ENCODE measurements at places on chromosomes 6 and 20. TPM values are rescaled to one million over a fixed set of nuclear protein-coding genes. Genes with fewer than 3 reads are reported as not detected.

GRCh38 chr6:6284221-6284966 is 36.1 kb downstream of the F13A1 start:
- DNase-seq = no peak
- no peak overlapping the region for H3K4me3 ChIP-seq
- H3K27me3 ChIP-seq = peaks cover 1% of the 10 kb centered on the region
- H3K4me1 ChIP-seq = no peaks in the 10 kb centered on the region
- no peaks in the 10 kb centered on the region for H3K36me3 ChIP-seq

DNA sequence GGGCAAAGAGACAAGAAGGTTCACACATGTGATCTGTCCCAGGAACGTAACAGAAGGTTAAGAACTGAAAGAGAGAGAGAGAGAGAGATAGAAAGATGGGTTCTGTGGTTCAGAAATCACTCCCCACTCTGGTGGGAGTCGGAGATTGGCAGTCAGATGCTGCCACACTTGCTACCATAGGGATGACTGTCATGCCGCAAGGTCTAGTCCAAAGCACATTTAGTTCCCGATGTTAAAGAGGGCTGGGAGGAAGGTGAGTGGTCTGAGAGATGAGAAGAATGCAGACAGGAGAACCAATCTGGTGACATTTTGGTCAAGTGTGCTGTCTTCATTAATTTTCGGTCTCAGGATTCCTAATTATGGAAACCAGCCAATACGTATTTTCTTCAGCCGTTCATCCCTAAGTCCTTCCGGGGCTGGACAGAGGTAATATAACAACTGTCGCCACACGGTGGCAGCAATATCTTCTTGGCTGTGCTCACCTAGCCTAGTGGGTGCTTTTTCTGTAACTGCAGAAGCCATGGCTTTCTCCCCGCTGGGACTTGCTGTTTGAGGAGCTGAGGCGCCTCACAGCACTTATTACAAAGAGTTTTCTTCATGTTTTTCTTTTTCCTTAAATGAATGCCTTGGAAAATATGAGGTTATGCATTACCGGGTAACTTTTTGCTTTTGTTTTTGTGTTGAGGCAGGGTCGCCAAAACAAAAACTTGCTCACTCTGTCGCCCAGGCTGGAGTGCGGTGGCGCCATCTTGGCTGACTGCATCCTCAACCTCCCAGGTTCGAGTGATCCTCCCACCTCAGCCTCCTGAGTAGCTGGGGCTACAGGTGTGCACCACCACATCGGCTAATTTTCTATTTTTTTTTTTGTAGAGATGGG is 46.0 kb downstream of the SLC35D3 start:
- peak; percentile 60 for DNase-seq
- H3K4me3 ChIP-seq = no peak overlapping the region
- H3K27ac ChIP-seq = no peak overlapping the region
- H3K36me3 ChIP-seq = no peaks in the 10 kb centered on the region
- peaks cover 4% of the 10 kb centered on the region for H3K27me3 ChIP-seq

- no peak overlapping the region for H3K27ac ChIP-seq
- DNase-seq = no peak
- H3K27me3 ChIP-seq = peaks cover 4% of the 10 kb centered on the region
- H3K36me3 ChIP-seq = peaks cover 4% of the 10 kb centered on the region
- H3K4me1 ChIP-seq = no peaks in the 10 kb centered on the region
- no peak overlapping the region for H3K4me3 ChIP-seq
Measured at GRCh38 chr20:37418591-37419109, 72.7 kb downstream of the SRC start.

GRCh38 chr6:93194480-93194879 is 224.9 kb downstream of the EPHA7 start:
- no peak for DNase-seq
- H3K27me3 ChIP-seq = no peaks in the 10 kb centered on the region
- H3K27ac ChIP-seq = no peak overlapping the region
- no peak overlapping the region for H3K4me3 ChIP-seq
- no peaks in the 10 kb centered on the region for H3K36me3 ChIP-seq

GRCh38 chr20:60695226-60696000 is 556.6 kb upstream of the CDH4 start:
- H3K36me3 ChIP-seq = no peaks in the 10 kb centered on the region
- no peak overlapping the region for H3K4me3 ChIP-seq
- peaks cover 2% of the 10 kb centered on the region for H3K27me3 ChIP-seq

- H3K27ac ChIP-seq = no peak overlapping the region
- no peaks in the 10 kb centered on the region for H3K4me1 ChIP-seq
- no peaks in the 10 kb centered on the region for H3K36me3 ChIP-seq
- no peak overlapping the region for H3K4me3 ChIP-seq
- no peak for DNase-seq
Measured at GRCh38 chr6:84019141-84019841, 14.3 kb upstream of the MRAP2 start.

- H3K4me3 ChIP-seq = no peak overlapping the region
- H3K4me1 ChIP-seq = peaks cover 56% of the 10 kb centered on the region
- peaks cover 11% of the 10 kb centered on the region for H3K36me3 ChIP-seq
- H3K27me3 ChIP-seq = peaks cover 5% of the 10 kb centered on the region
Measured at GRCh38 chr6:166952121-166952520, 4.2 kb downstream of the RNASET2 start.

GRCh38 chr6:142249266-142249665 is 52.5 kb upstream of the ADGRG6 start:
- no peaks in the 10 kb centered on the region for H3K36me3 ChIP-seq
- DNase-seq = no peak
- H3K4me3 ChIP-seq = no peak overlapping the region
- no peaks in the 10 kb centered on the region for H3K4me1 ChIP-seq
- H3K27ac ChIP-seq = no peak overlapping the region

DNA sequence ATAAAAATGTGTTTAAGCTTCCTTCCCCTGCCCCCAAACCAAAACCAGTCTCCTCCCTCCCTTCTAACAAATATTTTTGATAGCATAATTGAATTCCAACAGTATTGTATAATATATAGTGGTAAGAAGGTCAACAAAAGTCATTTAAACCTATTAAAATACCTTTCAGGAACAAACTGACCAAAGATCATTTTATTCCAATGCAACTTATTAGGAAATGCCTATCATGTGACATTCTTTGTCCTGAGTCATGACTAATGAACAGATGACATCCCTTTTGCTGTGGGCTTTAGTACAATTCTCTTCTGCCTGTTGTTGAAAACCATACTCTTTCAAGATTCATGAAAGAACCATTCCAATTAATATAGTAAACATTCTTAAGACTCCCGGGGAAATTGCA is 51.5 kb upstream of the TRAF3IP2 start:
- H3K27me3 ChIP-seq = peaks cover 9% of the 10 kb centered on the region
- no peak for DNase-seq
- H3K36me3 ChIP-seq = peaks cover 5% of the 10 kb centered on the region
- peaks cover 4% of the 10 kb centered on the region for H3K4me1 ChIP-seq
- peak overlapping the region; percentile 20 for H3K27ac ChIP-seq

DNA sequence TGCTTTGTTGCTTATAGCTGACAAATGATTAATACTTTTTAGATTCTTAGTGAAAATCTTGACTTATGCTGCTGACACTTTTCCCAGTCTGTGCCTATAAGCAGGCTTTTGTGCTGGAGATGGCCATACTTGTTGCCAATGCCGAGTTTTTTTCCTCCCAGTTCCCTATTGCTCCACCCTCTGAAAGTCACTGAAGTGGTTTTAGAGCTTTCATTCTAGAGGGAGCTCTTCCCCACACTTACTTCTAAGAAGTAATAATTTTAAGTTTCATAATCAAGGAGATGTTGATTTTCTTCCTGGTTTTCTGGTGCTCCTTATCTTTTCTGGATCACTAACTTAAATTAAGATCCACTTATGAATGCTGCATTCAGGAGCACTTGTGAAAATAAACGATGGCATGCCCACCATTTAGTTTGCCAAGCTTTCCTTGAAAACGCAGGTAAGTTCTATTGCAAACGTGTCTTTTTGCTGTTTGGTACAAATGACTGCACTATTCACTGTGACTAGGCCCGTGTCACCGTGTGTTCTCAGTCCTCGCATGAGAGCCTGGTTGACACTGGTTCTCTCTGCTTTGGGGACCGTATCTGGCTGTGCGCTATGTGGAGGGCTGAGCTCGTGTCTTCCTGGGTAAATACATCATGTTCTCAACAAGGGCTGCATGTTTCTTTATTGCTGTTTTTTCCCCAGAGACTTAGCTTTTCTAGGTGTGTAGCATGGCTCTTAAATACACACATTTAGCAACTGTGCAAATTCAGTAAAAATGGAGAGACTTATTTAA is 50.2 kb downstream of the GFRA4 start:
- DNase-seq = no peak
- no peaks in the 10 kb centered on the region for H3K4me1 ChIP-seq
- no peak overlapping the region for H3K27ac ChIP-seq
- H3K36me3 ChIP-seq = peaks cover 16% of the 10 kb centered on the region

- DNase-seq = no peak
- H3K4me1 ChIP-seq = peaks cover 52% of the 10 kb centered on the region
- H3K27me3 ChIP-seq = peaks cover 4% of the 10 kb centered on the region
- H3K36me3 ChIP-seq = peaks cover 47% of the 10 kb centered on the region
- H3K27ac ChIP-seq = peak overlapping the region; percentile 53
Measured at GRCh38 chr20:18165553-18165952, 27.9 kb downstream of the KAT14 start.

DNA sequence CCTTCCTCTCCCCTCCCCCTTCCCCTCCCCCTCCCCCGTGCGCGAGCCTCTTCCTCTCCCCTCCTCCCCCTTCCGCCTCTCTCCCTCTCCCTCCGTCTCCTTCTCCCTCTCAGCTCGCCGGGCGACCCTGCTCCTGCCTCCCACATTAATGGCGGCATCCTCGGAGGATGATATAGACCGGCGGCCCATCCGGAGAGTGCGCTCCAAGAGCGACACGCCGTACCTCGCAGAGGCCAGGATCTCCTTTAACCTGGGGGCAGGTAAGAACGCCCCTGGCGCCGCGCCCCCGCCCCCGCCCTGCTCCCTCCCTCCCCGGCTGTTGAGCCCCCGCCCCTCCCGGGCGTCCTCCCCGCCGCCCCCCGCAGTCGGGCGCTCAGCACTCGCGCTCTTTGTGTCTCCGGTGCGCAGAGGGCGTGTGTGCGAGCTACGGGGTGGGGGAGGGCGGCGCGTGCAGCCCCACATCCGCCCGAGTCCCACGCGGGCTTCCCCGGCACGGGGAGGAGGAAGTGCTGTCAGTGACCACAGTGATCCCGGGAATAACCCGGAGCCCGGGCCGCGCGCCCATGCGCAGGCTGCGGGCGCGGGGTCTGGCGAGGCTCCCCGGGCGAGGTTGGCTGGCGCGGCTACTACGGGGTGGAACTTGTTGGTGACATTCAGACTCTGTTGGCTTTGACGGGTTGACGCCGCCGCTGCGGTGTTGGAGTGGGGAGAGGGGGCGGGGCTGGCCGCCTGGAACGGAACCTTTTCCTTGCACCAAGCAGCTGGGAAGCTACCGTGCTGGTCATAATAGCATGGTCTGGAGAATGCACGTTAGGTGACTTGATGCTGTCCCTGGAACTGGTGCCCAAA is 33.2 kb downstream of the PHACTR1 start:
- no peak for DNase-seq
- H3K27ac ChIP-seq = no peak overlapping the region
- no peaks in the 10 kb centered on the region for H3K36me3 ChIP-seq
- no peaks in the 10 kb centered on the region for H3K4me1 ChIP-seq
- peaks cover 25% of the 10 kb centered on the region for H3K27me3 ChIP-seq

GRCh38 chr6:87756858-87757257 is 54.8 kb upstream of the AKIRIN2 start:
- no peak overlapping the region for H3K4me3 ChIP-seq
- H3K4me1 ChIP-seq = peaks cover 6% of the 10 kb centered on the region
- no peak for DNase-seq
- no peaks in the 10 kb centered on the region for H3K36me3 ChIP-seq

The SIGLEC1 gene
- polyA plus RNA-seq = not detected

The ZC2HC1B gene
- not detected for polyA plus RNA-seq

The LY6G5C gene
- 6.1 TPM for polyA plus RNA-seq

The AGER gene
- 0.57 TPM for polyA plus RNA-seq

The NOL7 gene
- 57.0 TPM for polyA plus RNA-seq

Data from immature natural killer cell (primary cell).